ENCODE measurements at places on chromosomes 6 and 20.

- DNase-seq: no peak
Observed at GRCh38 chr6:73207221-73207837, 18.0 kb downstream of the KHDC1L start.

- no peak for DNase-seq
Observed at GRCh38 chr6:77715588-77715987, 62.7 kb downstream of the MEI4 start.

DNA sequence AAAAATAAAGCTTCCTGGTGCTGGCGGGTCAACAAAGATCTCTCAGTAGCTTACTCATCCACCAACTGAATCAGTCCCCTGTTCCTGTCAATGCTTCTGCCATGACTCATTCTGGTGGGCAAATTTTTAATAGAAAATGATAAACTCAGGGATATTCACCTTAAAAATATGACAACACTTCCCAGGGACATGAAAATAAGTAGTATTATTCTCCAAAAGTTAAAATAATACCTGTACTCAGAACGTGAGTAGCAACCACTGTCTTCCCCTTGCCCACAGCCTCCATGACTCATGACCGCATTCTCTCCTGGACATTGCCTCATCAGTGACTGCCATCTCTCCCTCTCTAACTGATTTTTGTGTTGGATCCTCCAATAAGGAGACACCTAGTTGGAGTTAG is 552.3 kb downstream of the KIF16B start:
- DNase-seq: no peak

GRCh38 chr20:59159493-59160376 is 3.9 kb upstream of the ZNF831 start:
- DNase-seq: peak; percentile 70

DNA sequence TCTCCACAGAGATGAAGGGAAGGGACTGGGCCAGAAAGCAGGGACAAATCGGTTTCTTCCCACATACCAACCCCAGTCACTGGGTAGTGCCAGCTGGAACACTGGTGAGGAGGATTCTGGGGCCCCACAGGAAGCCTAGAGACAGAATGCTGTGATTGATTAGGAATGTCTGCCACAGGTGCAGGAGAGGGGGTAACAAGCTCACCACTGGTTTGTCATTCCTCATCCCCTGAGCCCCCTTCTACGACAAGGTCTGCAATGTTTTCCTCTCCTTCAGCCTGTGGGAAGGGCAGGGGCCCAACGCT is 89.8 kb downstream of the PREX1 start:
- DNase-seq: no peak

DNA sequence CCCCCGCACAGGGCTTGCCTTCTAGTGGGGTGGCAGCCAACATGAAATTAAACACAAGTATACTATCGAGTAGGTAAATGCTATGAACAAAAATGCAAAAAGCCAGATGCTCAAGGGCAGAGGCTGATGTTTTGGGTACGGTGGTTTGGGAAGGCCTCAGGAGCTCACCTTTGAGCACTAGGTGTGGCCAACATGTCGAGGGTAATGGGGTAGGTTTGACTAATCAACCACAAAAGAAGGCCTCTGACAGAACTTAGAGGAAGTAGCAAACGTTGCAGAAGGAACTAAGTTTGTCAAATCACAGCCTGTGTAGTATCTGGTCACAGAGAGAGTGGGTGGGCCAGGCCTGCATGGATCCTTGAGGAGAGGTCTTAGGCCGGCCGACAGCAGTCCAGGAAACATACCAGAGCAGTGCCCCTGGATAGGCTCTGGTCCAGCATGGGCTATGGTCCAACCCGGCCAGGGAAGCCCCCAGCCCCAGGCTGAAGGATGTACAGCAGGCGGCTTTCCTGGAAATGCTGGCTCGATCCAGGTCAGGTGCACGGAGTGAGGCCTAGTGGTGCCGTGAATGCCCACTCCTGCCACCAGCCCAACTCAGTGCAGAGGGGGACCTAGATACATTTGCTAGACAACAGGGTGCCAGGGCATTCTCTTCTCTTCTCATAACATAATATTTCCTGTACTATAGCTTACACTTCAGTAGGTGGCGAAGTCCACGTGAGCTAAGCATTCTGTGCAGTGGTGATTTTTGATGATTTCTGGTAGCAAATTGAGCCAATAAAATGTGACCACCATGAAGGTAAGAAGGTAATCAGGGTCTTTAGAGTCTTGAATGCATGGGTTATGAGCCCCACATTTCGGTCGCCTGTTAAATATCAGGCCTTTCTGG is 56.3 kb upstream of the CD93 start:
- no peak for DNase-seq

GRCh38 chr20:57579898-57580447 is 19.1 kb downstream of the PCK1 start:
- DNase-seq: no peak

DNA sequence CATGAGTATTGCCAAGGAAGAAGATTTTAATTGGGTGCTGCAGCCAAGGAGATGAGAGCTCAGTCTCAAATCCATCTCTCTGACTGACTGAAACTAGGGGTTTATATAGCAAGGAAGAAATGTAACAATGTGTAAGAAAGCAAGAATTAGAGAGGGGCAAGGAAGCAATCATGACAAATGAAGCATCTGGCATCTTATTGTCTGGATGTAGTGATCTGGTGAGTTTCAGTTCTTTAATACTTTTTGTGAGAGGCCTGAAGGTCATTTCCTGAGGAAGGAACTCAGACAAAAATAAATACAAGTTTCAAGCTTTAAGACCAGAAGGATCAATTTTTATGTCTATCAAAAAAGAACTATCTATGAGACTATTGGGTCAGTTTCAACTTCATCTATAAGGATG is 64.2 kb downstream of the HTR1E start:
- DNase-seq: no peak

DNA sequence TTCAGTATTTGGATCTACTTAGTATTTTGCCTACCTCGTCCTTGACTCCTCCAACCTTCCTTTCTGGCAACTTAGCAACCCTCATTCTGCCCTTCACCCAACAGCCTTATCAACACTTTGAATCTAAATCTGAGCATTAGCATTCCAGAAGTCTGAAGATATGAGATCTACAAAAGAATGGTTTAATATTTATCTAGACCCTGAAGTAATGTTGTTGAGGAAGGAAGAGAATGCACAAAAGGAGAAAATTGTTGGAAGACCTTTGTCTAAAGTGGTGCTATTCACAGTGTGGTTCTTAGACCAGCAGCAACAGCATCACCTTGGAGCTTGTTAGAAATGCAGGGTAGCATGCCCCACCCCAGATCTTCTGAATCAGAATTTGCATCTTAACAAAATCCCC is 198.2 kb upstream of the PLCB4 start:
- DNase-seq: no peak

DNA sequence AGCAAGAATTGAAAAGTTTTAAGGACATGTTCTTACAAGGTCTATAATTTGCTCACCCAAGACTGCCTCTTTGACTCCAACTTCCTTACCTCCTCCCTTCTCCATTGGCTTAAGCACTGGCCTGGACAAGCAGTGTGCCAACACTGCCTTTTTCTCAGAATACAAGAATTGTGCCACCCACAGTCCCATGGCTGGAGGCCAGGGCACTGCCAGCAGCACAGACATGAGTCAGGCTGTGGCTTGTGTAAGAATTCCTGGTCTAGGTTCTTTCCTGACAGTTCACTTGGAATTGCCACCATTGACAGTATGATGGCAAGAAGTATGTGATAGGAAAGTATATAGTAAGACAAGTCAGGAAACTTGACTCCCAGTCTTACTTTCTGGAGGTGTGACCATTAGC is 202.7 kb upstream of the MARCKS start:
- DNase-seq: no peak

DNA sequence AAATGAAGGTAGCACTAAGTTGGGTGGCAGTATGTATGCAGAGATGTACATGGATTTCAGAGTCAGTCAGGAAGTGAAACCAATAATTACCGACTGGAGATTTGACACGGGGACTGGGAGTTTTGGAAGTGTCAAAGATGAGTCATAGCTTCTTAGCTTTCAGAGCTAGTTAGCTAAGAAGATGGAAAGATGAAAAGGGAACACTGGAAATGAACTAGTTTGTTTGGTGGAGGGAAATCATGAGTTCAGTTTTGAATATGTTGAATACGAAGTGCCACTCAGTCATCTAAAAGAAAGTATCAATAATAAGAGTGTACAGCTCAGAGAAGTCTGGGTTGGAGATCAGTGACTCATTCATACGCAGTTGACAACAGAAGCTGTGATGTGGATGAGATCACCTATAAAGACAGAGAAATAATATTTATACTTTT is 7.5 kb downstream of the ESF1 start:
- no peak for DNase-seq

- DNase-seq: no peak
Observed at GRCh38 chr6:93318121-93318520, 101.2 kb downstream of the EPHA7 start.

DNA sequence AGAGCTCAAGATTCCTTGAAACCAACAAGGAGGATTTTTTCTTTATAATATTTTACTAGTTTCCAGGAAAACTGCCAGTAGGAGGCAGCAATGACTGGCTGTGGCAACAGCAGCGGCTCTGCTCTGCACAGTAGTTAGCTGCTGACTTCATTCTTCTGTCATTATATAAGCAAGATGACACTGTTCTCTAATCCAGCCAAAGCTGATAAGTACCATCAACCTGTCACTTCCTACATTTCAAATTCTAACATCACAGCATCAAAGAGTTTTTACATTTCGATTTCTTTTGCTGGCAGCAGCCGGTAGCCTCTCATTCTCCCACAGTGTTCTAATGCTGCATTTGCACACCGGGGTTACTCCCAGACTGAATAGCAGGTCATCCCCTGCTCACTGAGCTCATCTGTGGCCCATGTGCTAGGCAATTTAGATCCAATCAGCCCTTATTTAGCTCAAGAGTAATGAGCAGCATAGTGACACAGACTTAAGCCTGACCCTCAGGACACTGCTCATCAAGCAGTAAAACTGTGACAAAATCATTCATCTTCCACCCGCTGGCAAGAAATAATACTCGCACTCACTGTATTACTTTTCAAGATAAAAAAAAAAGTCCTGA is 67.8 kb downstream of the MMS22L start:
- DNase-seq: peak; percentile 6

DNA sequence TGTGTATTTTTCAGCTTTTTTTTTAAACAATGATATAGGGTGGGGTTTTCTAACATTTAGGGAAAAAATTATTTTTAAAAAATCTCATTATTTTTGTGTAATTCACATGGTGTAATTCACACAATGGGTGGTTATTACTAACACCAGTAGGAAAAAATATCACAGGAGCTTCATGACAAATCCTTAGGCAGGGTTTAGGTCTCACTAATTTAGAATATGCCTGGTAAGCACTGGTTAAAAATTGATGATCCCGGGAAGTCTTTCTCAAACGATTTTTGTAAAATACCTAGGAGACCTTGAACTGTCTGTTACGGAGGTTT is 29.5 kb upstream of the ZNF217 start:
- no peak for DNase-seq

DNA sequence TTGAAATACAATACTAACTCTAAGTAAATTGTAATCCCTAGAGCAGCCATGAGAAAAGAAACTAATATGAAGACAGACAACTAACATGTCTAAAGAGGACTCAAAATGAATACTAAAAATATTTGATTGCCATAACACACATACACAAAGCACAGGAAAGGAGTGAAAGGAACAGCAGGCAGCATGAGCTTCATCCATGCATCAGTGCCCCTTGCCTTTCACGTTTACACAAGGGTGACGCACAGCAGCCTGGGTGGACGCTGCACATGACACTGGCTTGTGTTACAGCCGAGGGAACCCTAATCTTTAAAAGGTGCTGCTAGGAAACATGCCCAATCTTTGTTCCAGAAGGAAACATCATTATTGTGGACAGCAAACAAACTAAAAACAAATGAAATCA is 123.5 kb downstream of the MAN1A1 start:
- peak; percentile 49 for DNase-seq

GRCh38 chr6:132235596-132236280 is 165.5 kb downstream of the MOXD1 start:
- DNase-seq: no peak

DNA sequence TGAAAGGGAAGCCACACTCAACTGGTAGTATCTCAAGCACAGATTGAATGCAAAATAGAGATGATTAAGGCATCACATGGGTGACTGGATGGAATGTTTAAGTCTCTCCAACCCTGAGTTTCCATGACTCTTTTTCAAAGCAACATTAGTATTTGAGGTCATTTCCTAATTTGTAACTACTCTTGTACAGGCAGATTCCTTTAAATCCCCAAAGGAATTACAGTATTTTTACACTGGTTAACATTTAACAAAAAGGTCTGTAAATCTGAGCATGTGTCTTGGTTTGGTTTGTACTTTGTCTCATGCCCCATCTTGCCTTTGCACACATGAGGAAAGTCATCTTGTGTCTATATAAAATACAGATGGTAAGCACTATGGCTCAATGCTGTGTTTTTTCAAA is 15.1 kb downstream of the RMND1 start:
- no peak for DNase-seq

DNA sequence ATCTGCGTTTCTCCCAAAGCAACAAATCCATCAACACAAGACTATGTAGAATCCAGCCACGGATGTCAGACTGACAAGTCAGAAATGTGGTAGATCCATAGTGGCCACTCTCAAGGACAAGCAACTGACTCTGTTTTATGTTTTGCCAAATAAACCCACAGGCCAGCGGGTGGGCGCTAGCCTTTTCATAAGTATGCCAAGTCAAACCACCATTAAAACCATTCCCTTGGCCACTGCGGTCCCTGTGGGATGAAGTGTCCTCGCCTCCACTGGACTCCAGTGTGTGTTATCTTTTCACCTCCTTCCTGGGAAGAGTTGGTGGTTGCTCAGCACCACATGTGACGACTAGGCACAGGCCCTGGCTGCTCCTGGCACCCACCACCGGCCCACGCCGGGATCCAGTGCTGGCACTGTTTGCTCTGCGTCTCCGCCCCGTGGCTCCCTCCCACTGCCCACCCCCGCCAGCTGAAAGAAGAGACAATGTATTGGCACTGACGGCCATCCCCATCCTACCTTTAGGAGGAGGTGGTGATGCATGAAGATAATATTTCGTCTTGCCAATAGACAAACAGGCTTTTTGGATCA is 103.4 kb downstream of the FOXC1 start:
- no peak for DNase-seq

GRCh38 chr6:169939554-169940164 is 188.2 kb downstream of the ERMARD start:
- no peak for DNase-seq
